ENCODE measurements at places on chromosomes 5 and 9.

DNA sequence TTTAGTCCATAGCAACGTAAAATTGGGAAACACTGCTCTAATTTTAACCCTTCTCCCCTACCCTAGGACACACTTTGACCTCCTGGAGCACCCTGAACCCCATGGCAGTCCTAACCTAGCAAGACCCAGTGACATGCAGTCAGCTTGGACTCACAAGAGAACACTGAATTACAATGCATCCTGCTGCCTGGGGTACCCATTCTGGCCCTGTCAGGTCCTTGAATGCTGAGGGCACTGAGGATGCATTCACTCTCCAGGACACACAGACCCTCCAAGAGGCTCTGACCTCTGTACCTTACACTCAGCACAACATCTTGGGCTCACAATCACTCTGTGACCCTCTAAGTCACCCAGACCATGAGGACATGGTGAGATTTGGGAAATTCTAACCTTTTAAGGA lies 1.8 kb upstream of the PROP1 start:
- DNase-seq = no peak

GRCh38 chr9:122121931-122122330 lies 28.8 kb upstream of the TTLL11 start:
- DNase-seq = no peak

DNA sequence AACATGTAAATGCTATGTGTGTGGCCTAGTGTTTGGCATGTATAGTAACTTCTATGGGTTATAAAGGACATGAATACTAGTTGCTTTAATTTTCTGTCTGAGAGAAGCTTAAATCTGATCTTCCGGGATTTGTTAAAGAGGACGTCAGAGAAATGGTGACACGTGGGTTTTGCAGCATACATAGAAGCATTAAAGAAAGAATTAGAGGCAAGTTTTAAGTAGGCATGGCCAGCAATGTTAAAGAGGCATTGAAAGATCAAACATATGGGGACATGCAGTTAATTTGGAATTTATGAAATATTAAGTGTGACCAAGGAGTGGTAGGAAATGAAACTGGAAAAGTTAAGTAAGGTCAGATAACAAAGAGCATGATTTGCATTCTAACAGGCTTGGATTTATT lies 311.4 kb upstream of the RIOK2 start:
- DNase-seq = no peak

DNA sequence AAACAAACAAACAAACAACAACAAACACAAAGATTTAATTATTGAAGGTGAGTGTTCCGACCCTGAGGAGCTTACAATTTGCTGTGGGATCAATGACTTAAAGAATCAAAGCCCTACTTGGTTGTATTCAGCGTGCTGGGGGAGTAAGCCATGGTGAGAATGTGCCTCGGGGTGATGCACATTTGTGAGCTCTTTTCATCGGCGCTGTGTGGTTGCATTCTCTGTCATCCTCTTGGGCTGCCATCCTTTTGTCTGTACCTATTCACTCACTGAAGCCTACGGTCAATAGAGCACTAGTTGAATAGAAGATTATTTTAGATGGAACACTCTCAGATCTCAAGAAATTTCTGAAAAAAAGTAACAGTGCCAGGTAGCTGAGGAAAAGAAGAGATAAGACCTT lies 203.9 kb downstream of the CTNND2 start:
- no peak for DNase-seq

DNA sequence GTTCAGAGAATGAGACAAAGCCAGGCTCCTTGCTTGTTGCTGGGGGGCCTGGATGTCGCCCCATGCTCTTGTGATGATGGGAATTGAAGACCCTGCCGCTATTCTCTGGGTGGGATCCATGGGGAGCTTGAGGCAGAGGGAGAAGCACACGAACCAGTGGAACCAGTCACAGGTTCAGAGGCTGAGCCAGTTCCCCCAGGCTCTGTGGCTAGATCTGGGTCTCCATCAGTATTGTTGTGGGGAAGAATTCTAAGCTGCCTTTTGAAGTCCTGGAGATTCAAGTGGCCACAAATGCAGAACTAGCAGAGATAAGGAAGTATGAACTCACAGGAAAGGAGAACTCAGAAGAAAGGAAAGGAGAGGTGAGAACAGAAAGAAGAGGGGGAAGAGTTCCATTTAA lies 219.4 kb downstream of the MSX2 start:
- no peak for DNase-seq

GRCh38 chr5:135596157-135596763 lies 17.5 kb upstream of the CXCL14 start:
- no peak for DNase-seq

DNA sequence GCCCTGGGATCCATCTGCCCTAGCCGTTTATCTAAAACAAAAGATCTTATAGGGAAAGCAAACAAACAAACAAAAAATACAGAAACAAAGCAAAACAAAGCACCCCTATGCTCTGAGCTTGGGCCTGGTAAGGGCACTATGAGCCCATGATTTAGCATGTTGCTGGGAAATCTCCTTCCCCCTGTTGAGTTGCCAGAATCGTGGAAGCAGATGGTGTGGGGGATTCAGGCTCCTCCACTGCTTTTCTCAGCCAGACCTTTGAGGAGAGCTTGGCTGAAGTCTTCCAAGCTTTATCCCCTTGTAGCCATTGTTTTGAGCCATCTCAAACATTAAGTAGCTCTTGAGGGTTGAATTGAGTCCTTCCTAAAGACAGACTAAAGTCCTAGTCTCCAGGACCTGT lies 29.9 kb downstream of the TMC1 start:
- DNase-seq = no peak

DNA sequence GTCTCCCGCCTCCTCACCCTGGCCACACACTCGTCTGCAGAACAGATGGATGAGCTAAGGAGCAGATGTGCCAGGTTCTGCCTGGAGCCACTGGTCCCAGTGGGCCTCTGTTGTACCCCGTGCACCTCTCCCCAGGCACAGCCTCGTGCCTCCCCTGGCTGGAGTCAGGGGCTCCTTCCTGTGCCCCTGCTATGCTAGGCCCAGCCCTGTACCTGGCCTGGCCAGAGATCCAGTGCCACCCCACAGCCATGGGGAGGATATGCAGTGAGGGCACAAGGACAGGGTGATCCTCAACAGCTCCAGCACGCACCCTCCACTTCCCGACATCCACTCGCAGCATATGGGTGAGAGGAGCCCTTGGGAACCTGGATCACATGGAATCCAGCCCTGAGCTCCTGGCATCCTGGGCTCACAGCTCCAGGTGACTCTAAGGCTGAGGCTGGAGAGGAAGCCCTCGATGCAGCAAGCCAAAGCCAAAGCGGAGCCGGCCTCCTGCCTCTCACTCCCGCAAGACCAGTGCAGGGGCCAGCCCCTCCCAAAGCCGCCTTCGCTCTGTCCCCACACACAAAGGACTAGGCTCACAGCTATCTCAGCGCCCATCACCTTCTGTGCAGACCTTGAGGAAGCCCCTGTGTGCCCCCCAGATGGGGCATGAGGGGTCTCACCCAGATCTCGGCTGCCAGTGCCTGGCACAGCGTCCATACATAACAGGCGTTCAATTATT lies 23.7 kb upstream of the ADAMTS2 start:
- no peak for DNase-seq

GRCh38 chr5:156394642-156395305 lies 67.8 kb downstream of the SGCD start:
- DNase-seq = no peak

GRCh38 chr5:12870872-12871539 lies 966.8 kb upstream of the CTNND2 start:
- DNase-seq = no peak

- DNase-seq = no peak
These were observed 598 bp upstream of the TMED7 start for GRCh38 chr5:115626445-115626823.

GRCh38 chr5:39266442-39266841 lies 47.1 kb upstream of the FYB1 start:
- no peak for DNase-seq

- no peak for DNase-seq
These were observed 176.0 kb downstream of the MSX2 start for GRCh38 chr5:174900240-174900865.

GRCh38 chr5:132392411-132392810 lies 22.9 kb downstream of the SLC22A5 start:
- DNase-seq = no peak

DNA sequence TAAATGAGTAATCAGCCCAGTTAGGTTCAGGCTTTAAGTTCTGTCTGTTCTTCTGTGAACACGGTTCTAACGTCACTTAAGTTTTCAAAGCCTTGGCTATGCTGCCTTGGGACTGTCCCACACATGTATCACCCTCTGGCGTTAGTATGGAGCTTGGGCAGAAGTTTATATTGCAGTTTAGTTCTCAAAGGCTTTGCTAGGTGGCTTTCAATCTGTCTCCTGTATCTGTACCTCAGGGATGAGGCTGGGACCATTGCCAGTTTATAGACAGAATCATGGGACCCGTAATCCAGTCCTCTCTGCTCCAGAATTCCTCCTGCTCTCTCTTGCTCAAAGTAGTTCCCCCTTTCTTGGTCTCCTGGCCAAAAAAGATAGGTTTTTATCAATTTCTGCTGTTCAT lies 12.1 kb downstream of the C9orf40 start:
- no peak for DNase-seq

DNA sequence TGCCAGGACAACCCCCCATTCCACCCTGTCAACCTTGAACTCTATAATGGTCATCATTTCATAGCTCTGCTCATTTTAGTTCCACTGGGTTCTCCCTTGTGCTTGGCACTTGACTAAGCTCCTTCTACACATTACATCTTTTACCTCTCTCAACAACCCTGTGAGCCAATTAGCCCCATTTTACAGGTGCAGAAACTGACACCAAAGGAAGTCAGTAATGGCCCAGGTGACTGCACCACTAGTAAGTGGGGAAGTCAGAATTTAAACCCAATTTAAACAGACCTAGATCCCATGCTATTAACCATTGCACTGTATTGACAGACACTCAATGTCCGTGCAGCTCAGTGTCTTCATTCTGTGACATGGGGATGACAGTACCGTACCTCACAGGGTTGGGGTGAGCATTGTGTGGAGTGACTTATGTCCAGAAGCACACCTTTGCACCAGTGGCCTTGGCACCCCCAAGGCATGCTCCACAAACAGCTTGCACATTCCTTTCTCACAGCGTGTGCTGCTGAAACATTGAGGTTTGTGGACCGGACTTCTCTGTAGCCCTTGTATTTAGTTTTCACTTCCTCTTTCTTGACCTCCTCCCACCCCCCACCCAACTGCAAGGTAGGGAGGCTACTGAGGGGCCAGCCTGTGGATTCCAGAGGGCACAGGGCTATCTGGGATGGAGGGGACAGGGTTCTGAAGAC lies 23.1 kb downstream of the IRF1 start:
- no peak for DNase-seq

GRCh38 chr9:81508476-81508875 lies 180.9 kb downstream of the TLE1 start:
- DNase-seq = no peak
